ENCODE measurements at places on chromosomes 16 and 17.

DNA sequence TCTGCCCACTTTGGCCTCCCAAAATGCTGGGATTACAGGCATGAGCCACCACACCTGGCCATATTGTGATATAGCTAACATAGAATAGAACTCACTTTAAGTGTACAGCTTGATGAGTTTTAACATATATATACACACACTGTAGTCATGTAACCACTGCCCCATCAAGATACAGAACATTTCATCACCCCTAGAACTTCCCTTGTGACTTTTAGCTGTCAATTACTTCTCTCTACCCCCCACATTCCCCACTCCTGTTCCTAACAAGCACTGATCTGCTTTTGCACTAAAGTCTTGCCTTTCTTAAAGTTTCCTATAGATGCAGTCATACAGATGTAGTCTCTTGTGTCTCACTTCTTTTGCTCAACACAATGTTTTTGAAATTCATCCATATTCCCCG, 93.1 kb downstream of the PITPNC1 start:
- no peak for DNase-seq

- DNase-seq = no peak
These were observed 64.1 kb downstream of the PLCG2 start for GRCh38 chr16:81843243-81843582.

GRCh38 chr17:48107137-48108055, at the start of gene SNX11:
Gene SNX11, plus strand, starts transcription at chr17:48107766. Its CDS starts 4,278 bp downstream, at chr17:48112044.
- peak; percentile 79 for DNase-seq

- no peak for DNase-seq
These were observed 25.9 kb downstream of the GRIN2C start for GRCh38 chr17:74833501-74834377.

DNA sequence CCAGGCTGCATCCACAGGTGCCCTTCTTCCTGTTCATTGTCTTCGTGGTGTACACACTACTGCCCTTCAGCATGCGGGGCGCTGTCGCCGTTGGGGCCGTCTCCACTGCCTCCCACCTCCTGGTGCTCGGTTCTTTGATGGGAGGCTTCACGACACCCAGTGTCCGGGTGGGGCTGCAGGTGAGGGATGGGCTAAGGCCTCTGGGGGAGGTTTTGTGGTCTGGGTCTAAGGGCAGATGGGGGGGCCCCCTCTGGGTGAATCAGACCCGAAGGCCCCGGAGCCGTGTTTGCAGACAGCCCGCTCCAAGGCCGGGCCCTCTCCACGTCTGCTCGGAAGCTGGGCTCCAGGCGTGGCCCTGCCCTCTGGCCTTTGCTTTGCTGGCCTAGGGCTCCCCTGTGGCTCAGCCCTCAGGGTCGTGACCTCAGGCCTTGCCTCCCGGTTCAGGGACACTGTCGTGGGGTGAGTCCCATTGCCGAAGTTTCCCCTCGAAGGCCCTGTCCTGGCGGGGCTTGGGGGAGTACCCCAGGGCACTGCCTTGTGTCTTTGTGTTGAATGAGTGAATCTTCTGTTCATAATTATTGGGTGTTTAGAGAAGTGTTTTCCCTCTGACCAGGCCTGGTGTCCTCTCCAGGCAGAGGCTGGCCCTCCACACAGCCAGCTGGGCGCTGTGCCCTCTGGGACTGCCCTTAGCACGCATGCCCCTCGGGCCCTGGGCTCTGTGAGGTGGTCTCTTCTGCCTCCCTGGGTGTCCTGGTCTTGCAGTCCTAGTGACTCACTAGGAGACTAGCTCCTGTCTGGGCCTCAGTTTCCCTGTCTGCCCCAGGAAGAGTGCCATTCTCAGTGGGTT, 25.6 kb downstream of the ADCY7 start:
- DNase-seq = no peak

DNA sequence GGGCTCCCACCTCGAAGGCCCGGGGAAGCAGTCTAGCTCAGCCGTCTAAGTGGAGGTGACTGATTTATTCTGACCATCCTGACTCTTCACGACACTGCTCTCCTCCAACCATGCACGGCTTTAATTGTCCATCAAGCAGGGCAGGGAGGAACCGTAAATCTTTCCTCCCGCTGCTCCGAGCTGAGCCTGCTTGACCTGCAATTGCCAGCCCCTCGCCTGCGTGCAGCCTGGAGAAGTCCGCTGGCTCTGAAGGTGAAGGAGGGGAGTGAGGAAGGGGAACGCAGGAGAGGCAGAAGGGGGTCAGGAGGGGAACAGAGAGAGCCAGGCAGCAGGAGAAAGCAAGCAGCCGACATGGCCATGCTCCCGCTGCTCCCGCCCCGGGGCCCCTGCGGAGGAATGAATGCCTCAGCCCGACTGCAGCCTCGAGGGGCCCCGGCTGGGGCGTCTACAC, 10.1 kb downstream of the RBFOX3 start:
- DNase-seq = no peak

DNA sequence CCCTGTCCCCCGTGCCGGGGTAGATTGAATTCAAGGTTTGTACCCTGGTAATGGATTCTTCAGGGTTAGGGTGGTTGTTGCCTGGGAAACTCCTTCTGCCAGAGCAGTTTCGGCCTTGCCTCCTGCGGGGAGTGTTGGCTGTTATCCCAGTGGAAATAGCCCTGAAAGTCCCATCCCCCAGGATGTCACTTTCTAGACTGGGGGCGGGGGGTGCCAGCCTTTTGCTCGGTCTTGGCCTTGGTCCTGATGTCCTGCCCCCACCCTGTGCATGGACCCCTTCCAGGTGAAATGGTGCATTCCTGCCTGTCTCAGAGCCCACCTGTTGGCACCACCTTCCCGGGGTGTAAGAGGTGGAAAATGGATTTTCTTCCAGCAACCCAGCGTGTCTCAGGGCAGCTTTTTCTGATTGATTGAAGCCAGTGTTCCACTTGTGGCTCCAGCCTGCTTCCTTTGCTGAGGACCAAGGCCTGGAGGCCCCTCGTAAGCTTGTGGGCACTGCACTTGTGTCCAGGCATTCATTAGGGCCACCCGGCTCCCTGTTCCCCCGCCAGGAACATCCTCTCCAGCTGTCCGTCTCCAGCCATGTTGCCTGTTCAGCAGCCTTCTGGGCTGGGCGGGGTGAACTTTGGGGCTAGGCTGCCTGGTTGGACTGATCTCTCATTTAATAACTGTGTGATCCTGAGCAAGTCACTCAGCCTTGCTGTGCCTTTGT, 25.6 kb downstream of the MGAT5B start:
- no peak for DNase-seq

GRCh38 chr17:64634218-64634617, 27.9 kb downstream of the SMURF2 start:
- DNase-seq = no peak

GRCh38 chr16:4991754-4992153, 33.6 kb downstream of the SEC14L5 start:
- DNase-seq = no peak

DNA sequence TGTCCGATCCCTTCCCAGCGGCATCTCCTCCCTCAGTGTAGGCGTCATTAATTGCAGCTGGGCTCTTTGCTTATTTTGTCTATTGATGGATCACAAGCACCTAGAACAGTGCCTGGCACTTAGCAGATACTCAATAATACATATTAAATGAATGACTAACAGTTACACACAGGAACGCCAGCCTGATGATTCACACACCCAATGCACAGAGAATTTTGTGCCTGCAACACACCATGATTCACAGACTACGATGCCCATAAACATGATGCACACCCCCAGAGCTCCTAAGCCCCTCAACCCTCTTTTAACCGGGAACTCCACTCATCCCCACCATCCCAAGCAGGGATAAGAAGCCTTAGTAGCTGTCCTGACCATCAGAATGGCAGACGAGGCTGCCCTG, 66.6 kb upstream of the TMEM97 start:
- no peak for DNase-seq

DNA sequence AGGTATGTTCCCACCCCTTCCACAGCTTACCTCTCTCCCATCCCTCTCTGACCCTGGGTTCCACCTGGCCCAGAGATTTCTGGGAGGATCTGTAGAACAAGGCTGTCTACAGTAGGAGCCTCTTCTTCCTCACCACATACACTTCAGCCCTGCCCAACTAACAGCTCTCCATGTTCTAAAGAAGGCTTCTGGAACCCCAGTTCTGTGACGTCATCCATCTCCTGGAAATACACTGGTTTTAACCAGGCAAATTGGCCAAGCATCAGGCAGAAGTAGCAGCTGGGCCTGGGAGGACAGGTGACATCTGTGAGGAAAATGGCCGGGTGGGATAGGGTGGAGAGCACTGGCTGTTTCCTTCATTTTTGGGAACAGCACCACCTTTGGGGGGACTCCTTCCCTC, at the start of gene LYZL6:
LYZL6 (minus strand) TSS at position 177 of the 400 bp plus-strand sequence. CDS start 4,357 bp downstream, outside the sequence.
- no peak for DNase-seq

DNA sequence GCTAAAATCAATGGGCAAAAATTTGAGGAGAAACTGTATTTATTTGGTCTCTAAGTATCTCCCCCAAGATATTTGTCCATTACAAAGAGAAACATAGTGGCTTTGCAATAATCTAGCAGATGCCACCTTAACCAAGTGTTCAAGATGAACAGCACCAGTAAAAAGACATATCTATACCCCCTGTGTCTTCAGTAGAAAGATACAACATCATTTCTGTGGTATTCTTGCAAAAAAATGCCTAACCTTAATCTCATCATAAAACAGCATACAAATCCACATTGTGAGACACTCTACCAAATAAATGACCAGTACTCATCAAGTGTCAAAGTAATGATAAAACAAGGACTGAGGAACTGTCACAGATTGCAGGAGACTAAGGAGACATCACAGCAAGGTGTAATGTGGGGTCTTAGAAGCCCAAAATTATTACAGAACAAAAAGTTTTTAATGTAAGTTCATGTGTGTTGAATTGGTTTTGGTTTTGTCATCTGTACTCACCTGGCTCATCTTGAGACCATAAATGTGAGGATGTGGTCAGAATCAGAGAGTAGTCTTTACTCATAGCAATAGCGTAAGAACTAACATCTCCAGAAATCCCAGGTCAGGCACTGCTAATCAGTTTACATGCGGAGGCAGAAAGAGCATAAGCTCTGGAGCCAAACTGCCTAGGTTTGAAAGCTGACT, 77.2 kb downstream of the AATF start:
- DNase-seq = no peak

- DNase-seq = peak; percentile 88
These were observed 18.2 kb upstream of the ABR start for GRCh38 chr17:1197781-1198490.

DNA sequence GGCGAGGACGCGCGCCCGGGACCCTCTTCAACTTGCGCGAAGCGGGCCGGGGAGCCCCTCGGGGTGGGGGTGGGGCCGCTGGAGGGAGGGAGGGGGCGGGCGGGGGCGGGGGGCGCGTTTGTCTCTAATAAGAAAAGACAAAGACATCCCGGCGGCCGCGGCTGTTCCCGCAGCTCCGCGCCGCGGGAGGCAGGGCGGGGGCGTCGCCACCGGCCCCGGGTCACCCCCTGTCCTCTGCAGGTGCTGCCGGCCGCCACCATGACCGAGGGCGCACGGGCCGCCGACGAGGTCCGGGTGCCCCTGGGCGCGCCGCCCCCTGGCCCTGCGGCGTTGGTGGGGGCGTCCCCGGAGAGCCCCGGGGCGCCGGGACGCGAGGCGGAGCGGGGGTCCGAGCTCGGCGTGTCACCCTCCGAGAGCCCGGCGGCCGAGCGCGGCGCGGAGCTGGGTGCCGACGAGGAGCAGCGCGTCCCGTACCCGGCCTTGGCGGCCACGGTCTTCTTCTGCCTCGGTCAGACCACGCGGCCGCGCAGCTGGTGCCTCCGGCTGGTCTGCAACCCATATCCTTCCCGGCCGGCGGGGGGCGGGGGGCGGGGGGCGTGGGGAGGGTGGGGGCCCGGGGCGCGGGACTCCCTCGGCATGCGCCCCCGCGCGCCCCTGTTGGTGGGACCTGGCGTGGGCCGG, 714 bp downstream of the CACNA1H start:
- DNase-seq = no peak

GRCh38 chr16:54953461-54953860, 22.8 kb downstream of the IRX5 start:
- DNase-seq = no peak

GRCh38 chr16:49806446-49806845, 49.5 kb downstream of the ZNF423 start:
- no peak for DNase-seq

DNA sequence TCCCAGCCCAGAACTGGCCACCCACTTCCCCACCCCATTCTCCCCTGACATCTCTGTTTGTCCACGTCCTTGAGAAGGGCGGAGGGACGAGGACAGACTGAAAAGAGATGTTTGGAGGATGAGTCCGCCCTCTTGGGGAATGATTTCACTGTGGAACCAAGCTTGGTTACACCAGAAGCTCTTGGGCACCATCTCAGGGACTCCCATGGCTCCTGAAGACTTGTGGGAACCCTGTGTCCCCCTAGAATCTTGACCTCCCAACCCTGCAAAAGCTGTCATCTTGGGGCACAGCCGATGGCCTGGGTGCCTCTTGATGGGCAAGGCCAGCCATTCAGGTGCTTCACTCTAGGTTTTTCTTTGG, 25.9 kb upstream of the LITAF start:
- DNase-seq = no peak

GRCh38 chr17:66726846-66727245, 108.1 kb upstream of the CACNG5 start:
- no peak for DNase-seq

DNA sequence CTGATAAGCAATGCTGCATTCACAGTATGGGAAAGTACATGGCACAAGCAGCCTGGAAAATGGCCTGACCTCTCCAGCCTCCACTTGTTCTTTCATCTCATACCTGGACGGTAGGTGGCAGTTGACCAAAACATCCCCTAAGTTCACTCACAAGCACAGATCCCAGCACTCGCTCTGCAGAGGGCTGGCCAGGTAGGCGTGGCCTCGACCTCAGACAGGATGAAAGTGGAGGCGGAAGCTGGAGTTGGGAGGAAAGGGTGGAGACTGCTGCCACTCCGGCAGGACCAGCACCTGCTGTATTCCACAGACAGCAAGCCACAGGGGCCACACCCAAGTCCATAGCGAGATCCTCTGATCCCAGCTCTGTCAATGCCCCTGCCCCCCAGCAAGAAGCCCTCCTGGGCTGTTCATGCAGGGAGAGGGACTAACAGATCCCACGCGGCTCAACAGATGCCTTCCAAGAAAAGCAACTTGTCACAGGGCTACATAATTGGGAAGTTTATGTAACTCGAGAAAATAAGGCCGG, 31.3 kb downstream of the ZCCHC14 start:
- DNase-seq = peak; percentile 78

- no peak for DNase-seq
These were observed 1.1 kb downstream of the RAI1 start for GRCh38 chr17:17682293-17682736.

DNA sequence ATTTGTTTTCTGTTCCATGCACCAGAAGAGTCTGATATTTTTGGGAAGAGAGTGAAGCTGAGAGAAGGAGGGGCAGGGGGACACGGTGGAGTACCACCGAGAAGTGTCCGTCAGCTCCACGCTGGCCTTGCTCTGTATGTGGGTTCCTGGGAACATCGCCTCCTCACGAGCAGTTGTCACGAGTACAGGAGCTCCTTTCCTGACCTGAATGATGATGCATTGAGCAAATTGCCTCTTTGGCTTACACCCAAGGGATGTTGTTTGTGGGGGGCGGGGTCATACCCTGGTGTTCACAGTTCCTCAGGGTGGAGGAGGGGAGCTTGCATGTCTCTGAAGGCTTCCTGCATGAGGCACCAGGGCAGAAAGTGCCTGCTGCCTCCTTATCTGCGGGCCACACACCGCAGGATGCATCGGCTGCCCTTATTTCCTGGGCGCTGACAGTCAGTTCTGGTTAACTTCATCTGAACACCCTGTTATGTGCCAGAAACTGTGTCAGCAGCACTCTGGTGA, 36.2 kb downstream of the RGS9 start:
- DNase-seq = no peak

- no peak for DNase-seq
These were observed 98.0 kb downstream of the SDR42E1 start for GRCh38 chr16:81913222-81913621.

GRCh38 chr17:49548506-49549310, 27.0 kb upstream of the NXPH3 start:
- DNase-seq = no peak

- peak; percentile 11 for DNase-seq
These were observed 39.7 kb downstream of the ARHGAP17 start for GRCh38 chr16:24975428-24975889.

All from ascending aorta (tissue), 2 donors.